ENCODE measurements at places on chromosomes 5 and 9.

DNA sequence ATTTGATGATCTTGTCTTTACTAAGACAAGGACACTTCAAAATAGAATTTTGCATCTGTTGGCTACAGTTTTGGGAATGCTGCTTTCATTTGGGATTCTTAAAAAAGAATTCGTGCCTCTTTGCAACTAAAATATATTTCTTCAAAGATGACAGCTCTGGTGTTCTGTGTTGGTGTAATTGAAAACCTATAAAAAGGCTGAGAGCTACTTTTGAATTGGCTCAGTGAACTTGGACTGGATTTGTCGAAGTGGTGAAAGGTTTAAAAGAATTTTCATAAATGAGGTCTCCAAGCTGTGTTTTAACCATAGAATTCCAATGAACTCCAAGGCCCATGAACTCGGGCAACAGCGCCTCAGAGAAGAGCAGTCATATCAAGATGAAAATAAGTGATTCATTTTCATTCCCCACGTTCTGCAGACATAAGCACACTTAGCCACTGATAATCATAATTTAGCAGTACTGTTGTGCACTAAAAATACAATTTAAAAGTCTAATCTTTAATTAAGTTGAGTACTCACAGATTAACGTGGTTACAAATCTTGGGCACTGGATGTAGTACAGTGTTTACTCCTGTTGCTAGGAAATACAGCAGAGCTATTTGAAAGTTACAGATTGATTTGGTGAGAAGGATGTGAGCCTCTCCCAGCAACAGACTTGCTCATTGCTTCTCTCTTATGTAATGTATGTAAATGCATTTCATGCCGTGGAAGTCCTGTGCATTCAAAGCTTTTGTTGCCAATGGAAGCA, 10.9 kb downstream of the SNCAIP start:
- DNase-seq = no peak

DNA sequence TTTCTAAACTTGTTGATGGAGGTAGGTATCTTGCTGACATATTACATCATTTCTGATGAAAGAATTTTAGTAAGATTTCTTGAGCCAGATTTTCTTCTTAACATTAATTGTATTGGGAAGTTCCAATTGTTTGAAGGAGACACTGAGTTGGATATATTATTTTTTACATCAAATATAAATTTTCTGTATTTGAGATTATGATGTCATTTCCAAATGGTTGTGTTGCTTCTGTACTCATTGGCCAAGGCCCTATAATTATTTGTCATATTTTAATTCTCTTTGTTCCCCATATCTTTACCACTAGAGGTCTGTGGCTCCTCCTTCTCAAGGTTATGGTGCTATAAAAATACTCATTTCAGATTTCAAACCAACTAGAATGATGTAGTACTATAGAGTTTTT, 53.4 kb downstream of the ITGA1 start:
- no peak for DNase-seq

DNA sequence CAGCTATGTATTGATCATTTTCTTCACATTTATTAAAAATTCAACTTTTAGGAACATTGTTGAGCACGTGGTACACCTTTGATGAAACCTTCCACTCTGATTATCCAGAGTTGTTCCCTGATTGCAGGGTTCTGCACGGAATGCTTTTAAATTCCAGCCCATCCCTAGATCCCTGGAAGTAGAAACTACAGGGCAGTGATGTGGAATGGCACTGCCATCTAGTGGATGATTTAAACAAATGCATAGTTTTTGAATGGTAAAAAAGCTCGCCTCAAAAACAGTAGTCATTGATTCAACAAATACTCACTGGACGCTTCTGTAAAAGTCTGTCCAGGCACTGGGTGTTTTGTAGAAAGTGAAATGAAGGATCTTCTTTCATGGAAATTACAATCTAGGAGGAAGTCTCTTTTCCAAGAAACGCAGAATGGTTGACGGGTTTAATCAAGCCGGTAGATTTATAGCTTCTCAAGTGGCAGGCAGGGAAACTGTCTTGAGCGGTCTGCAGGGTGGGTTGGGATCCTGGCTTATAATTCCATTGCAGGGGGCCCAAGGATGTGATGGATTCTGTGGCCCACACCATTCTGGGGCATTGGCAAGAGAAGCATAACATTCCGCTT, 118.4 kb downstream of the ARHGAP26 start:
- peak; percentile 66 for DNase-seq

GRCh38 chr5:93454896-93455295, 126.1 kb downstream of the NR2F1-AS1 start:
- DNase-seq = no peak

- no peak for DNase-seq
Measured at GRCh38 chr9:93678199-93679019, 102.0 kb downstream of the PHF2 start.
